ENCODE measurements at places on chromosomes 12 and 14.

GRCh38 chr14:39406560-39406959 is 25.7 kb downstream of the FBXO33 start:
- no peak for DNase-seq

GRCh38 chr12:85036733-85037132 is 582 bp downstream of the LRRIQ1 start:
- DNase-seq = no peak

GRCh38 chr12:7354529-7354928 is 50.7 kb downstream of the ACSM4 start:
- no peak for DNase-seq

DNA sequence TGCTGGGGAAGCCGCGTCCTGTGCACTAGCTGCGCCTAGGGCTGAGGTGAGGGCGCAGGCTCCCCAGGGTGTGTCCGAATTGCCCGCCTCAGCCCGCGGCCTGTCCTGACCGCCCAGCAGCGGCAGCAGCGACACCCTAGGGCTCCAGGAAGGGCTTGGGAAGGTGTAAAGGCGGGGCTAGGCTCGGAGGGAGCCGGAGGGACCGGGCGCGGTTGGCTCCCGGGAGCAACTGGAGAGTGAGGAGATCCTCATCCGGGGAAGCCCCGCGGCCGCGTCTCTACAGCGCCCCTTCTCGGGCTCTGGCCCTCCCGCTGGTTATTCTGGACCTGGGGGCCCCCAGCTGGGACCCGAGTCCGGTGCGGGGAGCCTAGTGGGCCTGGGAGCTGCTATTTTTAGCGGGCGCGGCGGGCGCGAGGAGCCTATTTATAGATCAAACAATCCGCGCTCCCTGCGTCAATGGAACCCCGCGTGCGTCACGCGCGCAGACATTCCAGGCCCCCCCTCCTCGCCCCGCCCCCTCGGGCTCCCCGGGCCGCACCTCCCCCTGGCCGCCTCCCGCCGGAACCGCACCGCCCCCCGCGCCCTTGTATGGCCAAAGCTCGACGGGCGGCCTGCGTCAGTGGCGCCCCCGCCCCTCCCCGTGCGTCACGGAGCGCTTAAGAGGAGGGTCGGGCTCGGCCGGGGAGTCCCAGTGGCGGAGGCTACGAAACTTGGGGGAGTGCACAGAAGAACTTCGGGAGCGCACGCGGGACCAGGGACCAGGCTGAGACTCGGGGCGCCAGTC is at the start of gene NR4A1:
Gene NR4A1, plus strand, starts transcription at position 685 of the 784 bp plus-strand sequence. CDS start 2,887 bp downstream, outside the sequence.
- DNase-seq = peak; percentile 97

GRCh38 chr12:54522243-54522642 is 24.7 kb downstream of the NCKAP1L start:
- no peak for DNase-seq

DNA sequence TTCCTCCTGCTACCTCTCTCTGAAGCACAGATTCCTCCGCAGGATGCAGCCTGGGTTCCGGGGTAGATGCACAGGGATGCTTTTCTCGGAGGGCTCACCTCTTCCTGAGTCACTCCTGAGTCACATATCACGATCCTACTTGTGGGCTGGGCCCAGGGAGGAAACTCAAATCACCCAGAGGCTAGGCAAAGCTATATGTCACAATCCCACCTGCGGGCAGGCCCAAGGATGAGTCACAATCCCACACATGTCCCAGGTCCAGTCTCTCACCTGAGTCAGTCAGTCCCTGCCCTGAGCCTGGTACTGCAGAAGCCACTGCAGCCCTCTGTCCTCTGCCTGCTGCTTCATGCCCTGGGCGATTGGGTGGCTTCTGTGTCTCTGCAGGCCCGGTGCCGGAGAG is 149.0 kb upstream of the GSC start:
- no peak for DNase-seq

GRCh38 chr14:99757331-99758070 is 35.7 kb upstream of the EML1 start:
- DNase-seq = no peak

GRCh38 chr14:22658946-22659345 is 14.8 kb upstream of the OR6J1 start:
- DNase-seq = no peak

GRCh38 chr12:104827587-104827986 is 130.5 kb downstream of the SLC41A2 start:
- DNase-seq = no peak

DNA sequence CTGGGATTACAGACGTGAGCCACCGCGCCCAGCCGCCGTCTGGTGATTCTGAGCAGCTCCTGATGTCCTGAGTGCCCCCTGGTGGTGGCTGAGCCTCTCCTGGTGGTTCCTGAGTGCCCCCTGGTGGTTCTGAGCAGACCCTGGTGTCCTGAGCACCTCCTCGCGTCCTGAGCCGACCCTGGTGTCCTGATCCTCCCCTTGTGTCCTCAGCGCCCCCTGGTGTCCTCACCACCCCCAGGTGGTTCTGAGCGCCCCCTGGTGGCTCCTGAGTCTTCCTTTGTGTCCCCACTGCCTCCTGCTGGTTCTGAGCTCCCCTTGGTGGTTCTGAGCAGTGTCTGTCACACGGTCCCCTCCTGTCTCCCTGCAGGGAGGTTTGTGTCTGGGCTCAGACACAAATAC is 1304.9 kb downstream of the TMEM121 start:
- peak; percentile 11 for DNase-seq

DNA sequence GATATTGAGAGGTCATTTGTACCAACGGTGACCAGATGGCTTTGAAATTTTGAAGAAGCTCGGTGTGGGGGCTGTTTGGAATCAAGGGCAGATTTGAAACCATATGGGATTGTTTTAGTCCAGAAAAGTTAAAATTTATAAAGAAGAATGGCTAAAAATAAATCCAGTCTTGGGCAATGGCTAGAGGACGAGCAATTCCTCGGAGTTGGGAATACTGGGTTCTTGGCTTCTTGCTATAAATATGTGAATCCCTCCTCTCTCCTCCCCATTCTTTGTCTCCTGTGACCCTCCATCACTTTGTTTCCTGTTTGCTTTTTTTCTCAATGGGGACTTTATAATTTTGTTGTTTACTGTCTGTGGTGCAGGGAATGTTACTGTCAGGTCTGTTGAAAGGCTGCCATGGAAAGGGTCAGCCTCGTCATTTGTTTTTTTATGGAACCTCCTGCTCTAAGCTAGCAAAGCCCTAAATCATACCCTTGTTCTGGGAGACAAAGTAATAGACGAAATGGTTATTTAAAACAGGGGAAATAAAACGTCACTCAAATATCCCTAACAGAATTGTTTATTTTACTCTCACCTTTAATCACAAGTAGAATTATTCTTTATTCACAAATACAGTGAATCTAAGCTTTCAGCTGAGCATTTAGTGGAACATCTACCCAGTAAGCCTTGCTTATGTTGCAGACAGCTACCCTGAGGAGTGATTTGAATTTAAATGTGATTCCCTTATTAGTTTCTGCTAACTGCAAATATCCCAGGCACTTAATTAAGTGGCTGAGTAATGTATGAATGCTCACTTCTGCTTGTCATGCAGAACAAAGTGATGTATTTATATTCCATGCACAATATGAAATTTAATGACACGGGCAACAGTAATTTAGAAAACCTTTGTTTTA is 273.1 kb upstream of the NOVA1 start:
- DNase-seq = no peak

DNA sequence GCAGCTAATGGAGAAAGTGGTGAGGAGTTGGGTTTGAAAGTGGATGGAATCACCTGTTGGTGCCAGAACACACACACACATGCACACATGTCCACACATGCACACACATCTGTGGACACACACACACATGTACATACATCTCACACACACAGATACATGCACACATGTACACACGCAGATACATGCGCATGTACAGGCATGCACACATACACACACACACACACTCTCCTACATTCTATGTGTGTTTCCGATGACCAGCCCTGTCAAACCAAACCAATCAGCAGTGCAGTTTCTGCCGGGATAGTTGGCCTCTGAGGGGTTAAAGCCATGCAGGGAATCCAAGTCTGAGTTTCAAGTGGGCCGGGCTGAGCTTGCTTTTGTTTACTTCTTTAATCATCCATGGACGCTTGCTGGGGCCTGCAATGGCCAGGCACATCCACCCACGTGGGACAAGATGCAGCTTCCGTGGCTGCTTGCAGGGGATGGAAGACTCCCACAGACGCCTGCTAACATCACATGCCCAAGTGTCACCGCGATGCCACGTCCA is 52.5 kb downstream of the GALNT9 start:
- no peak for DNase-seq

DNA sequence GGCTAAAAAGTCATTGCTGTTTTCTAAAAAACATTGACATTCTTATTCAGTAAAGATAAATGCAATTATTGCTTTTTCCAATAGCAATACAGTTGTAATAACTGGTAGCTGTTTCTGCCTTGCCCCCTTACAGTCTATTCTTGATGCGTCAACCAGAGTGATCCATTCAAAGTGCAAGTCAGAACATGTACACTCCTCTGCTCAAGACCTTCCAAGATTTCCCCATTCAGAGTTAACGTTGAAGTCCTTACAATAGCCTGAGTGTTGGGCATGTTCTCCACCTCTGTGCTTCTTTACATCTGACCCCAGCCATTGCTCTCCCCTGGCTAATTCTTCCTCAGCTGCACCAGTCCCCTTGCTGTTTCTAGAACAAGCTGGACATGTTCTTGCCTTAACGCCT is 24.3 kb downstream of the VRK1 start:
- no peak for DNase-seq

DNA sequence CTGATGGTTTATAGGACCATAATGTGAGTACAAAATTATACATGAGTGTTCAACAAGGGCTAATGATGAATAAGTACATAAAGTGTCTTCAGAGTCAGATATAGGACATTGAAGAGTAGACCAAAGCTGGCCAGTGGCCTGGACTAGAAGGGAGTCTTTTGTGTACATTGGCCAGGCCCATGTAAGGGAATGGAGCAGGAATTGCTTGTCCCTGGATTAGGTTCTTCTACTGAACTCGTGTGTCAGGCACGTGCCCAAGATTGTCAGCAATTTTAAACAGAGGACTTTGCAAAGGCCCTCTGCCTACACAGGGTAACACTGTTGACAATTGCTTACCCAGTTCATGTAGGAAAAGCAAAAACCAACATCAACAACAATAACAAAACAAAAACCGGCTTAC is 196.0 kb upstream of the SEL1L start:
- DNase-seq = no peak

GRCh38 chr14:98949051-98949450 is 322.9 kb downstream of the BCL11B start:
- DNase-seq = no peak

DNA sequence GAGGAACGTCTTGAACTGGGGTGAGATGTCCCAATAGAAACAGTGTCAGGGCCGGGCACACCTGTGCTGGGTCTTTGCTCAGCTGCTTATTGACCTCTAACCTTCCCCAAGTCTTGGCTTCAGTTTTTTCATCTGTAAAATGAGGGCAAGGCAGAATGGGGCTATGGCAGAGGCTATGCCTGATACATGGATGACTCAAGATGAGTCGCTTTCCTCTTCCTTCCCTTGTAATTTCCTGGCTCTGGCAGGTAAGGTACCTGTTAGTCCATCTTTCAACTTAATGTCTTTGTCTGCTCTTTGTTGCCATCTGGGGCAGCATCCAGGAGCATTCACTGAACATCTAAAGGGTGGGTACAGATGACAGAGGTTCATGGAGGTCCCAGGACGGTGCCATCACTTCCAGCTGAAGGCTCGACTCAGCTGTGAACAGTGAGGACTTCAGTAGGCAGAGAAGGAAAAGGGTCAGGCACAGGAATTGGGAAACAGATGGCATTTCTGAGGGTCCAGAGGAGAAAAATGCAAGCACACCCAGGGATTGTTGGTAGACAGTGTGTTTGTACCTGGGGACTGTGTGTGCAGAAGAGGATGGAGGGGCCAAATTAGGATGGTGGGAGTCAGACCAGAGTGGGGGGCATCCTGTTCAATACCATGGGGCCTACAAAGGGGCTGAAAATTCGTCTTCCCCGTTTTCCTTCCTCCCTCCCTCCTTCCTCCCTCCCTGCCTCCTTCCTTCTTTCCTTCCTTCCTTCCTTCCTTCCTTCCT is 268.3 kb downstream of the VRK1 start:
- no peak for DNase-seq

DNA sequence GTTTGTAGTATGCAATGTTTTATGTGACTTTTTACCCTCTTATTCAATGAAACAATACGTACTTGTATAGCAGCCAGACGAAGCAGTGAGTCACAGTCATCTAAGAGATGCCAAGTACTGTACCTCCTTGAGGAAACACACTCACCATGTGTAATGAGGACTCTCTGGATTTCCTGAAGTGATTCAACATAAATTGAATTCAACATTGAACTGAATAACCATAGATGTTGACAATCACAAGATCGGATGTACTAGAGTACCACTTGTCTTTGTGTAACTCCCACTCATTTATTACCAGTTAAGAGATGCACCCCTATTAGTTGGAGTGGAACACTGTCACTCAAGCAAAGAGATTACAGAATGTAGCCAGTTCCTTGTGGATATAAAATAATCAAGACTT is 175.2 kb upstream of the HMGA2 start:
- DNase-seq = no peak

- no peak for DNase-seq
Measured at GRCh38 chr12:84542289-84542688, 370.3 kb downstream of the SLC6A15 start.

DNA sequence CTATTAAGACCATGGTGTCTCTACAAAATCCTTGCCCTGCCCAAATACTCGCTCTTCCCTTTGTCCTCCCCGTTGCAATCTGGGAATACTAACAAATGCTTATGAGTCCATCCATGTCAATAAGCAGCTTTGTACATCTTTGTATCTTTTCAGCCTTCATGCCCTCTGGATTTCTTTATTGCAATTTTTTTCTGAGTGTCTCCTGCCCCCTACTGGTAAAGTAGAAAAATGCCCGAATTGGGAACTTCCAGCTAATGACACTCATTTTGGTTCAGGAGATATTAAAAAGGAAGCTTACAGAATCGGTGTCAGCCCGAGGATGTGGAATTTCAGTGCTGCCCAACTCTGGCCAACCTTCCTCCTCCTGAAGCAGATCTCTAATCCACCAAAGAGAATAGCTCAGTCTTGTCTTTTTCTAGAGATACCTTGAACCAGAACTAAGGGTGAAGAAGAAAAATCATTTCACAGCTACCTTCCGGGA is 46.0 kb downstream of the SH2B3 start:
- DNase-seq = no peak

GRCh38 chr12:58977476-58977875 is 57.2 kb upstream of the LRIG3 start:
- DNase-seq = no peak

DNA sequence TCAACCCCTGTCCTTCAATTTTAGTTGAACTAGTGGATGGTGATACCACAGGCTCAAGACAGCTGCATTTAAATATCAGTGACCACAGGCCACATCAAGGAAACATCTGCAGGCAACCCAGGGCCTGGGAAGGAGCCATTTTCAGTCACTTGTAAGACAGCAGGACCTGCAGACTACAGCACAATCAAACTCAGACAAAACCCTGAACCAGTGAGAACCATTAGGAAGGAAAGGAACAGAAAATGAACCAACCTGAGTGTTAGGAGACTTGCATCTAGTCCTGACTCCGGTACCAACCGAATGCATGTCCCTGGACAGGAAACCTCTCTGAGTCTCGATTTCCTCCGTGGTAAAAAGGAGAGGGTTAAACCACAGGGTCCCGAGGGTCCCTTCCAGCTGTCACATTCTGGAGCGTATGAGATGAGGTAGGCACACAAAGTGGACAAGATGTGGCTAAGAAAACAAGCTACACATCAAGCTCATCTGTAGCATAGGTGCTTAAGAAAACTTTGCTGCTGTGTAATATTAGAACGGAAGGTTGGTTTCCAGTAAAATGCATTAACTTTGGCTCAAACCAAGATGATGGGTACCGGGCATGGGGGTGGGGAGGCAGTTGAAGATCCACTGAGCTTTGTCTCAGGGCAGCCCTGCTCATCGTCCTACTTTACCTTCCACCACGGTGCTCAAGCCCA is 1.6 kb upstream of the CDKN1B start:
- DNase-seq = no peak

All from stimulated activated CD8-positive, alpha-beta memory T cell treated with anti-CD3 and anti-CD28 coated beads, Interleukin-15, amount 100 ng/mL, for 24 hours (primary cell).